ENCODE measurements at places on chromosomes 13 and 19.

GRCh38 chr13:100334214-100334613 is 245.3 kb downstream of the PCCA start:
- no peak for DNase-seq

GRCh38 chr19:39398297-39398864 is 7.2 kb downstream of the MED29 start:
- DNase-seq: no peak

- DNase-seq: no peak
Measured at GRCh38 chr19:57280962-57281400, 696 bp downstream of the ZNF460 start.

GRCh38 chr13:42377640-42378382 is 105.9 kb downstream of the AKAP11 start:
- DNase-seq: no peak

- DNase-seq: no peak
Measured at GRCh38 chr13:63938851-63939250, 2523.2 kb upstream of the PCDH20 start.

DNA sequence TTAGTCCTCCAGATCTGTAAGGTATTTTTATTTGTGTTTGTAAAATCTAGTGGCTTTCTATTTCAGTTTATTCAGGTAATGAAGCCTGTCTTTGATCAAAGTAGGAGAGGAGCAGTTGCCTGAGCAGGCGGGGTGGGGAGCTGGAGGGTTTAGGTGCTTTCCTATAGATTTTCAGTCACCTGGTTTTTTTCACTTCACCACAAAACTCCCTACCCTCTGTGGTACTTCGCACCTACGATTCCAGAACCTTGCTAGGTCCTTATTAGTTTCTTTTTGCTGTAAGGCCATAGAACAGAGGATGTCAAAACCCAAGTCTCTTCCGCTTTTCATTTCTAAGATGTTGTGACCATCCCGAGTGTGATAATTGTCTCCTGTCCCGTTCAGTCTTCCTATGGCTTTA is 26.6 kb downstream of the SLAIN1 start:
- DNase-seq: no peak

Measured in activated gamma-delta T cell treated with anti-CD3 and anti-CD28 coated beads, Interleukin-2, amount 50 U/mL, for 16 hours (primary cell).